ENCODE measurements at places on chromosomes 6 and 20.

DNA sequence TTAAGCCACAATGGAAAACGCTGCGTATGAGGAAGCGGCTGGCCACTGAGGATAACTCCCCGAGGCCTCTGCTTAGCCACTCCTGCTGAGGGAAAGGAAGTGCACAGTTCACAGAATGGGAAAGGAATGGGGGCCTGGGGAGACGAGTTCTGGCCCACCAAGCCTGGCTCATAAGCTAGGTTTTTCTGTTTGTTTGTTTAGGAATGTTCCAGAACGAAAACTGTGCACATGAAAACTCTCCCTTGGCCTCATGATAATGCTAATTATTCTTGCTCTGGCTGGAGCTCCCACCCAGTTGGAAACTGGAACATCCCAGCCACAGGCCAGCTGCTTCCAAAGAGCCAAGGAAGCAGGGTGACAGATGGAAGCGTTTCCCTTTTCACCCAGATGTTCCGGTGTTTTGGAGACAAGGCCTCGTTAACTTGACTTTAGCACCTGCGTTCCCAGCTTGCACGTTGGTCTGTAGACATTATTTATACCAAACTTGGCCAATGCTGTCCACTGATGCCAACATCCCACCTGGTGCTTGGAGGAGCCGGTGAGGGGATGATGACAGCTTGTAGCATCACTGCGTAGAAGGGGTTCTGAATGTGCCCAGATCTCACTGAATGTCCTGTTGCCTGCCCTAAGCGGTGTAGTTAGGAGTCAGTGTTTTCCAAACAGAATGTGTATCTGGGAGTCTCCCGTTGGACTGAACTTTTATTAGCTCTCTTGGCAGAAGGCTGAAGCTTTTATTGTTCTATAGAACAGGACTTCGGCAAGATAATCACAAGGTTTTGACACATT, 34.5 kb downstream of the APCDD1L start:
- no peak for DNase-seq

DNA sequence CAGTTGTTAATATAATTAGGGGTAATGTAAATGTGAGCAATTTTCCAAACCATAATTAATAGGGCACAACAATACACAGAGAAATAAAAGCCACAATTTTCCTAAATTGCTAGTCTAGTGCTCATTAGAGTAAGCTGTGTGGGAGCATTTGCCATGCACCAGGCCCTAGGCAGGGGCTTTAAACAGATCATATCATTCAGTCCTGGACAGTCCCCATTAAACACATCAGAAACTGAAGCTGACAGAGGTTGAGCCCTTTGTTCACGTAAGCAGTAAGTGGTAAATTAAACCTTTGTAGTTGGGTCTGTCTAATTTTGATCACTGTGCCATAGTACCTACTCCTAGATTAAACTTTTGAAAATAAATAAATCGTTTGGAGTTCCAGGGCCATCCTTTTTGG, 931.1 kb downstream of the C6orf118 start:
- no peak for DNase-seq

DNA sequence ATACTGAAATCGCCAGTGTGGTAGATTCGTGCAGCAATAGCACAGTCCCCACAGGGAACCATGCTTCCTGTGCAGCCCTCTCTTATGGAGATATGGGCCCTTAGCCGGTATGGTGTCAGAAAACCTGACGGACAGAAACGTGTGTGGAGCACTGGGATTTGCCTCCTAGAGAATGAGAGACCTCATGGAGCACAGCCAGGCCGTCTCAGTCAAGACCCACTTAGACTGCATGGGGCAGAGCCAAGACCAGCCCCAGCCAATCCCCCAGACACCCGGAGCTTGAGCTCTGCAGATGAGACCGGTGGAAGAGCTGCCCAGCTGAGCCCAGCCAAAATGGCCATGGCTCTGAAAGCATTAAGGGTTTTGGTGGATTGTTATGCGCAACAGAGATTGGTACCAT, 163.7 kb downstream of the DLL1 start:
- no peak for DNase-seq

GRCh38 chr20:6665161-6665560, 102.3 kb upstream of the BMP2 start:
- no peak for DNase-seq

- no peak for DNase-seq
Observed at GRCh38 chr6:106324726-106325335, 729 bp downstream of the ATG5 start.

- no peak for DNase-seq
Observed at GRCh38 chr6:107719160-107719559, 105.0 kb downstream of the SCML4 start.

DNA sequence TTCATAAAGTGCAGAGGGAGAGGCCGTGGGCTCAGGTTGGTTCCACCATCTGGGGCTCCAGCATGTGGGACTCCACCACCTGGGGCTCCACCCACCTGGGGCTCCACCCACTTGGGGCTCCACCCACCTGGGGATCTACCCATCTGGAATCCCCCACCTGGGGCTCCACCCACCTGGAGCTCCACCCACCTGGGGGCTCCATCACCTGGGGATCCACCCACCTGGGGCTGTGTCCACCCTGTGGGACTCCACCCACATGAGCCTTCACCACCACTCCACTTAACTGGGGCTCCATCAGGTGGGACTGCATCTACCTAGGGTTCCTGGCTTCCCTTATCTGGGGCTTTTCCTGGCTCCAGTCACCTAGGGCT, 226.0 kb upstream of the CDYL start:
- no peak for DNase-seq

DNA sequence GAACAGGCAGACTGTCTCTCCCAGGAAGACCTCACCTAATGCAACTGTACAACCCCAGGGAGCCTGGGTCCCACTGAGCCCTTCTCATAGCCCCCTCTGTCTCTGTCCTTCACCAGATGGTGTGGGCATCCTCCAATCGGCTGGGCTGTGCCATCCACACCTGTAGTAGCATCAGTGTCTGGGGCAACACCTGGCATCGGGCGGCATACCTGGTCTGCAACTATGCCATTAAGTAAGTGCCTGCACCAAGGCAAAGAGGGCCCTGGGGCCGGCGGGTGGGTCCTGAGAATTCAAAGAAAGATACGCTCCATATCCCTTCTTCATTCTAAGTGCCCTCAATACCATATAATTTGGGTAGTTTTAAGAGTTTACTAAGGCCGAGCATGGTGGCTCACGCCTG, 8.3 kb downstream of the R3HDML start:
- DNase-seq, result no peak

GRCh38 chr6:92545861-92546260, 873.5 kb downstream of the EPHA7 start:
- DNase-seq, result no peak

GRCh38 chr20:9110916-9111432, 42.1 kb downstream of the PLCB4 start:
- no peak for DNase-seq

DNA sequence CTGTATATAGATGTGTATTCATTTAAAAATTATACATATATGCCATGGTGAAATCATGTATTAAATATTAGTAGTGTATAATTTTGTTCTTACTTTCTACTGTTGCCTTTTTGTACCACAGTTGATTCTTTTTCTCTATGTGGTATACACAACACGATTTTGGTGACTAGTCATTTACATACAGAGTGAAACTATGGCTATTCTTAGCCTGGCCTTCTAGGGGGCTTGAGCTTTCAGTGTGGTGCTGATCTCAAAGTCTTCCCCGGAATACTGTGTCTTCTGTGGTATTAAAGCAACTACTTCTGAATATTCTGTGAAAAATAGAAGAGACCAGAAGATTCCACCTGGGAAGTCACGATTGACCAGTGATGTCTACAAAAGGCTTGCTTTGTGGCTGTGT, 301.9 kb downstream of the UTRN start:
- DNase-seq, result no peak

DNA sequence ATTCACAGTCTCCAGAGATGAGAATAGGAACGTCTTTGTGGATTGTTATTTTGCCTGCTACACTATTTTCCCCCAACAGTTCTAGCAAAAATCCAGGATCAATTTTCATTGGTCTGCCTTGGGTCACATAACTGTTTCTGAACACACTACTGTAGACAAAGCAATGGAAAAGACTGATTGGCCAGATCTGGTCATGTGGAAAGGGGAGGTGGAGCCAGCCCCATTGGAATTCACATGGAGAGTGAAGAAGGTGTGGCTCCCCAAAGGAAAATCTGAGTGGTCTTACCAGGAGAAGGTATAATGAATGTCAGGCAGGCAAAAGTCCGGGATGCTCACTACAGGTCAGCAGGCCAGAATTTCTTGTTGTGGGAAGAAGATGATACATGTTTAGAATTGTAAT, 9.5 kb upstream of the TP53RK start:
- no peak for DNase-seq

DNA sequence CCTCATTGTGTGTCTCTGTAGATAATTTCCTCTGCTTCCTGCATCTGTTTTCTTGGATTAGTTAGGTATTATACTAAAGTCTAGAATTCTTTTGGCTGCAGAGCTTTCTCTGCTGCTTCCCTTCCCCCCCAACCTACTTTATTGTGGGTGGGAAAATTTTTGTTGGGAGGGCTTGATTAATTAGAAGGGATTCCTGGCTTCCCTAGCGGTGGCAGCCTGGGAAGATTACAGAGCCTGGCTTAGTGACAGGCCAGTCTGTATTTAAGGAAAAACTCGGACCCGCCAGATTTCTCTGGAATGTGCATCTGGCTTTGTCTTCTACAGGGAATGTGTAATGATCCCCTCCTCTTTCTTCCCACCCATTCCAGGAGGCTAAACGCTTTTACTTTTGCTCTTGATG, 31.2 kb downstream of the SLX4IP start:
- DNase-seq, result no peak

Measured in cerebellar nuclear complex (tissue), 1 donor.